ENCODE measurements at places on chromosomes 6 and 20.

DNA sequence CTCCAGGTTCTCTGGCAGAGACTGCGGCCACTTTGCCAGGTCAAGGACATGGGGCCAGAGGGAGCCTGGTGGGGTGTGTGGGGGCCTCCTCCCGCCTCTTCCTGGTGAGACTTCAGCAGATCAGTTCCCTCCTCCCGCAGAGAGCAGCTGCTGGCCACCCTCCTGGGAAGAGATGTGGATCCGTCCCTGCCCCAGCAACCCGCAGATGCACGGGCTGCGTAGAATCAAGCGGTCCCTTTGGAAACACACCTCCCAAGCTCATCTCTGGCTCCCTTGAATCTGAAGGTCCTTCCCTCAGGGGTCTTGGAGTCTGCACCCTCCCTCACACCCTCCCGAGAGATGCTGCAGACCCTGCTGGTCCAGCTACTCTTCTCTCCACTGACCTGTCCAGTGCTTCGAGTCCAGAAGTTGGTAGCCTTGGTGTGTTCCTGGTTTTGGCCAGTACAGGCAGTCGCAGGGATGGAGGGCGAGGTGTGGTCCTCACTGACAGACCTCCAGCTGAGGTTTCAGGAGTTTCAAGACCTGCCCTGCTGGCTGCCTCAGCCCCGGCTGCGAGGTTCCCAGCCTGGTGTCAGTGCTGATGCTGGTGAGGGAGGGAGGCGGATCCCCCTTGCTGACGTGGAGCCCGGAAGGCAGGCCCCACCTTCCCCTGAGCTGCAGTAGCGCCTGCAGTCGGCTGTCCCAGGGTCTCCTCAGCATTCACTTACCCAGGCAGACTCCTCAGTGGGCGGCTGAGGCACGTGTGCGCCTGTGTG lies at the start of gene NPBWR2:
Gene NPBWR2, minus strand, starts transcription at position 585 of the 755 bp plus-strand sequence. CDS start 734 bp downstream, outside the sequence.
- no peak for DNase-seq

GRCh38 chr6:129252377-129253071 lies 369.6 kb downstream of the LAMA2 start:
- peak; percentile 61 for DNase-seq

- DNase-seq = no peak
Measured at GRCh38 chr6:65819152-65819551, 112.1 kb upstream of the EYS start.

- DNase-seq = no peak
Measured at GRCh38 chr20:17872434-17872833, 96.2 kb downstream of the SNX5 start.

- DNase-seq = no peak
Measured at GRCh38 chr20:24745206-24745605, 203.9 kb upstream of the CST7 start.

DNA sequence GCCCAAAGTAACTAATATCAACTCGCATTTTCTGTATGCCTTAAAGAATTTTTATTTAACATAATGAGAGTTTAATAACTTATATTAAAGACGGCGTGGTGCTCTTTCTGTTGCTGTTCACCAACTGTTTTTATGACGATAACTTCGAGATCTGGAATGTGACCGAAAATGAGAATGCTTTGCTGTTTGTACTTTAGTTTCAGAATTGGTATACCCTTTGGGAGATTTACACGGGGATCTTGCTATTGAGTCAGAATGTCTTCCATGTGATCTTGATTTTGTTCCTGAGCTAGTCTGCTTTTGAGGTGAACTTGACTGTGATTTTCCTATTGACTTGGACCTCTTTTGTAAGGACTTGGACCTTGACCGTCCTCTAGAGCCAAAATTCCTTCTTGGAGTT lies 17.9 kb downstream of the PNRC1 start:
- DNase-seq = no peak

GRCh38 chr20:56171087-56172012 lies 77.2 kb upstream of the MC3R start:
- no peak for DNase-seq

GRCh38 chr6:80454197-80454596 lies 347.7 kb downstream of the BCKDHB start:
- DNase-seq = peak; percentile 92

GRCh38 chr6:118083711-118084110 lies 176.6 kb downstream of the SLC35F1 start:
- DNase-seq = no peak

DNA sequence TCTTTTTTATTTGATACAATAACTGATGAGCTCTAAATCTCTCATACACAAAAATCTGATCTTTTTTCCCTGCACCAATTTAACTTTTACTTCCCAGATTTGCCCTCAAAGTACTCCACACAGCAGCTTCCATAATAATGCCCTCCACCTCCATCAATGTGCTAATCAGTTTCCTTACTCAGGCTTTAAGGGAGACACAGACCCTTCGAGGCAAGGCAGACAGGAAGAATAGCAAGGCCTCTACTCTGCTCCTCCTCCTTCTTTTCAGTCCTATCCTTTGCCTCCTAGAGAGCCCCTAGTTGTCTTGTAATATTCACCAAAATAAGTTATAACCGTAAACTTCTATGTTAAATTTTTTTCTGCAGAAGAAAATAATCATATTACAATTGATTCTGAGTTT lies 444.9 kb upstream of the RNF217 start:
- no peak for DNase-seq

DNA sequence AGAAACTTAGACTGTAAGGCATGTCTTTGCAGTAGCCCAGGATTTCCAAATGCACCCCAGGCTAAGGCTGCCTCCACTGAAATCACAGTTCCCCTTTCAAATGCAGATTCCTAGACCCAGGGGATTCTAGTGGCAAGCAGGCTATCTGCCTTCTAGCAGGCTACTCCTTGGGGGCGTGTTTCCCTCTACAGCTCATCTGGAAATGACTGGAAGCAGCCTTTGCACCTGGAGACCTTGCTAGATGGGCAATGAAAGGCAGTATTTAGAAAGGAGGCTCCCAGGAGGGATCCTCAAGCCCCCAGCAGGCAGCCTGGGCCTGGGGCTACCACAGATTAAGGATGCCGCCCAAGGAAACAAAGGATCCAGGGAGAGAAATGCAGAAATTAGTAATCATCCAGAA lies 26.0 kb upstream of the SYNDIG1 start:
- no peak for DNase-seq

GRCh38 chr6:114941078-114941477 lies 598.3 kb upstream of the HS3ST5 start:
- no peak for DNase-seq

- DNase-seq = peak; percentile 76
Measured at GRCh38 chr6:27545271-27546046, 72.6 kb upstream of the ZNF184 start.

DNA sequence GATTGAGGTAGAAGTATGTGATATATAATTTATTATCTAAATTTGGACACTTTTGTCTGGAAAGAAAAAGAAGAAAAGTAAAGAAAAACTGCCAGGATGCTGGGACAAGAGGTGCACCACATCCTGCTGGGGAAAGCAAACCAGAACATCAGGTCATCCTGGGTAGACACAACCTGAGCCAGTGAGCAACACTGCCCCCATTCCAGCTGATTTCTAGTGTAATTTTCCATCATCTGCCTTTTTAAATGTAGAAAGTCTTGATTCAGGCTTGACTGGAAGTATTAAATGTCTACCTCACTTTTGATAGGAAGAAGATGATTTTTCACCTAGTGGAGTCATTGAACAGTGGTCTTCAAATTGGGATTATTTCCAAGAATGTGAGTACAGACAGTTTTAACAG lies 1164.5 kb upstream of the CITED2 start:
- peak; percentile 19 for DNase-seq

GRCh38 chr20:63027221-63027921 lies 20.6 kb upstream of the BHLHE23 start:
- DNase-seq = no peak

DNA sequence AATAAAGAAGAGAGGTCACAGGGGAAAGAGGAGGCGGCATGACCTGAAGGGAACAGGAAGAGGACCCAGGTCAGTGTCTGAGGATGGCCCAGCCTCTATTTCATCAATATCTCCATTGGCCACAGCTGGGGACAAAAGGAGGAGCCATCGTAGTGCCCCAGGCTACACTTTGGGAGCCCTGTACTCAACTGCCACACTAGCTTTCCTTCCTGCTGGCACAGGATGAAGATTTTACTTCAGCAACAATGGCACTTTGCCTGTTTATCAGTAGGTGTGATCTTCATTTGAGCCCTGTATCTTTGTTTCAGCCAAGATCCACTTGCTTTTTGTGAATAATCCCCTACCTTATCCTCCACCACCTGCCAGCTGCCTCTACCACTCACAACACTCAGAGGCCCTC lies 35.4 kb upstream of the RCAN2 start:
- DNase-seq = no peak

- no peak for DNase-seq
Measured at GRCh38 chr20:25079171-25079570, 2.8 kb downstream of the VSX1 start.

GRCh38 chr6:170497841-170498301 lies 55.2 kb downstream of the PSMB1 start:
- no peak for DNase-seq

GRCh38 chr6:158037021-158037420 lies 55.4 kb downstream of the SYNJ2 start:
- DNase-seq = no peak

GRCh38 chr20:44098256-44098630 lies 88.7 kb downstream of the JPH2 start:
- no peak for DNase-seq

DNA sequence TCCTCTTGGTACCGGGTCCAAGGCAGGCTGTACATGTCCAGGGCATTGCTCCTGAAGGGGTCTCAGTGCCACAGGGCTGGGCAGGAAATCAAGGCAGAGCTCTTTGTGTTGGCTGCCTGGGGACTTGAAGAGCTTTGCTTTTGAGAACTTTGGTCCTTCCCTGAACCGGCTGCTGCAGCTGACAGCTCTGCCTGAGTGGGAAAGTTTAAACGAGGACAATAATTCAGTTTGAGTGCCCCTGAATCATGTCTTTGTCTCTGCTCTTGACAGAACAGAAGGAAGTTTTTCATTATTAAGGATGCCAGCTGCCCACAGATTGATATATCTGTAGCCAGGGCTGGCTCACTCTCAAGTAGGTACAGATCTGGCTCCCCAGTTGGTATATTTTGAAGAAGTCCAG lies 56.1 kb downstream of the ANKRD6 start:
- no peak for DNase-seq

GRCh38 chr6:144661116-144661806 lies 376.1 kb downstream of the UTRN start:
- peak; percentile 42 for DNase-seq

- DNase-seq = no peak
Measured at GRCh38 chr6:24460966-24461365, 28.4 kb downstream of the GPLD1 start.

GRCh38 chr6:147401779-147402178 lies 106.7 kb upstream of the SAMD5 start:
- DNase-seq = no peak

- no peak for DNase-seq
Measured at GRCh38 chr20:19849341-19850197, 91.5 kb downstream of the RIN2 start.

- peak; percentile 97 for DNase-seq
Measured at GRCh38 chr6:48826901-48827701, 636.0 kb downstream of the MMUT start.

DNA sequence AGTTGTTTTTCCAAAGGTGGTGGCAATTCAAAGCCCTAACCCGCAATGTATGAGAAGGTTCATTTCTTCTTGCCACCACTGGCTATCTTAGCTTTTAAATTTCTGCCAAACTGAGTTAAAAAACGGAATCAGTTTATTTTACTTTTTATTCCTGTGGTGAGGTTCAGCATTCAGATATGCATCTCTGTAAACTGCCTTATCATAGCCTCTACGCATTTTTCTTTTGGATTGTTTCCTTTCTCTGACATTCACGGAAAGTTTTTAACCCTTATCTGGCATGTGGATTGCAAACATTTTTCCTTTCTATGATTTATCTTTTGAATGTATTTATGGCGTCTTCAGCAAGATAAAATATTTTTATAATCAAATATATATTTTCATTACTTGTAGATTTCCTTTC lies 37.7 kb downstream of the AK9 start:
- DNase-seq = peak; percentile 25

DNA sequence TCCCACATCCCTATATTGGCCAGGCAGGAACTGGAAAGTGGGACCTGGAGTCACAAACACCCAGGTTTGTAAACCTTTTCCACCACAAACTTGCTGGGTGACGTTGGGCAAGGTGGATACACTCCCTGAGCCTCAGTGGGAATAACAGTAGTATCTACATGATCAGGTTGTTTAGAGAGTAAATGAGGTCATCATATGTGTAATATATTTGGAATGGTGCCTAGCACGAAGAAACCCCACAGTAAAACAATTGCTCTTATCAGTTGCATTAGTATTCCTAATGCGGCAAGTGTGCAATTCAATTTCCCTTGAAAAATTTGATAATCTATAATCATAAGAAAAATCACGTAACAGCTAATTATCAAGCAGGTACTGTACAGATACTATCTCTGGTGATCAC lies 51.9 kb downstream of the HIVEP2 start:
- peak; percentile 86 for DNase-seq

DNA sequence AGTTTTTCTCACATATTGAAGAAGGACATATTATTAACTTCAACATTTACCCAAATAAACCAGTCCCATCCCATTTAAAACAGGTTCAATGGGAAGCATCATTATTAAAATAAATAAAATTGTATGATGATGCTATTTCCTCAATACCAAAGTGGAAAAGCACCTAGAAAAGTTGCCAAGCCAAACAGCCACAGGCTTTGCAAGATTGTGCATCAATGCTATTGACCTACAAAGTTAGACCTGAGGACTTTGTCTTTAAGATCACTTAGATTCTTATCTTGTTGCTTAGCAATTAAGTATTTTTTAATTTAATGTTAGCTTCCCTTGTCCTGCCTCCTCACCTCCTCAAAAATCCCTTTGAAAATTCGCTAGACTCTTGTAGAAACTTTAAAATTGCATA lies 132.1 kb downstream of the SAMD5 start:
- peak; percentile 26 for DNase-seq

GRCh38 chr6:21587961-21588480 lies 5.5 kb upstream of the SOX4 start:
- DNase-seq = peak; percentile 44

DNA sequence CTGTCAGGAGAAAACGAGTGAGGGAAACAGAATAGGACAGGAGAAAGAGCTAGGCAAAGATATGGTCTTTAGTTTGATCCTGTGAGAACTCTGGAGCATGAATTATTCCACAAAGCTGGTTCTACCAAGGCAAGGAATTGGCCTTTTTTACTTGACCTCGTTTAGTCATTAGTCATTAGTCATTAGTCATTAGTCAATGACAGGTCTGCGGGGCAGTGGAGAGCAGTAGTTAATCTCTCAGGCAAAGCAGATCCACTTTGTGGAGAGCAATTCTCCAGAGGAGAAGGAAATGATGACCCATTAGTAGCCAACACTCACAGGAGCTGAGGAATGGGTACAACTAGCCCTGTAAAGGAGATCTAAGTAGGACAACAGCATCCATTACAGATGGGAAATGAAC lies 22.0 kb upstream of the ABCC10 start:
- no peak for DNase-seq

- DNase-seq = no peak
Measured at GRCh38 chr6:43428112-43428570, 800 bp downstream of the ABCC10 start.

- DNase-seq = no peak
Measured at GRCh38 chr6:5550631-5551030, 289.3 kb downstream of the FARS2 start.

DNA sequence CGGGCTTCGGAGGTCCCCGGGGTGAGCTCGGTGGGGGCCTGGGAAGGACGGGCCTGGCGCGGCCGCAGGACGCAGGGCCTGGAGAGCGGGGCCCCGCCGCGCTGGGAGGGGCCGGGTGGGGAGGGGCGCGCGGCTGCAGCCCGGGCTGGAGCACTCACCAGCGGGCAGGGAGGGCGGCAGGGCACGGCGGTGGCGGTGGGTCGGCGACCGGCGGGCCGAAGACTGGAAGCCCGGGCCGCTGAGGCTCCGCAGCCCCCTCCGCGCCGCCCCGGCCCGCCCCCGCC lies at the start of gene GATA5:
Gene GATA5, minus strand, starts transcription at position 224 of the 284 bp plus-strand sequence. CDS start 474 bp downstream, outside the sequence.
- no peak for DNase-seq
